Pancreas (tissue), 10 donors: ENCODE measurements at places on chromosomes 13 and 19. TPM values are rescaled to one million over a fixed set of nuclear protein-coding genes. Genes with fewer than 3 reads are reported as not detected.

- no peaks in the 10 kb centered on the region for H3K4me1 ChIP-seq
- no peak overlapping the region for H3K4me3 ChIP-seq
- H3K27me3 ChIP-seq, result no peaks in the 10 kb centered on the region
- H3K27ac ChIP-seq, result no peak overlapping the region
Observed at GRCh38 chr19:21698215-21698614, 69.2 kb downstream of the ZNF100 start.

DNA sequence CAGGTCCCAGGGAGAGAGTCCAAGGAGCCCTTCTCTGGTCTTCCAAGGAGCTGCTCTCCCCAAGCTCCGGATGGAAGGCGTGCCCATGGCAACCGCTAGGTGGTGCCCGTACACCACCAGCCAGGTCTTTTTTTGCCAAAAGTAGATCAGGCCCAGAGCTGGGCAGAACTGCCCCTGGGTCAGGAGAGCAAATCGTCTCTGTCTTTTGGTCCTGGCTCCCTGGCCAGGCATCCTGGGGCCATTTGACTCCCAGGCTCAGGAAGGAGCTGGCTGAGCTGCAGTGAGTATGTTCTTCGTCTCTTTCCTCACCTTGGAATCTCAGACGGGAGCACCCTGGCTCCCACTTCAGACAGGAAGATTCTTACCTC is 24.6 kb upstream of the BCL3 start:
- peak overlapping the region; percentile 30 for H3K4me3 ChIP-seq
- H3K27ac ChIP-seq, result peak overlapping the region; percentile 71
- no peaks in the 10 kb centered on the region for H3K36me3 ChIP-seq
- H3K4me1 ChIP-seq, result peaks cover 17% of the 10 kb centered on the region

DNA sequence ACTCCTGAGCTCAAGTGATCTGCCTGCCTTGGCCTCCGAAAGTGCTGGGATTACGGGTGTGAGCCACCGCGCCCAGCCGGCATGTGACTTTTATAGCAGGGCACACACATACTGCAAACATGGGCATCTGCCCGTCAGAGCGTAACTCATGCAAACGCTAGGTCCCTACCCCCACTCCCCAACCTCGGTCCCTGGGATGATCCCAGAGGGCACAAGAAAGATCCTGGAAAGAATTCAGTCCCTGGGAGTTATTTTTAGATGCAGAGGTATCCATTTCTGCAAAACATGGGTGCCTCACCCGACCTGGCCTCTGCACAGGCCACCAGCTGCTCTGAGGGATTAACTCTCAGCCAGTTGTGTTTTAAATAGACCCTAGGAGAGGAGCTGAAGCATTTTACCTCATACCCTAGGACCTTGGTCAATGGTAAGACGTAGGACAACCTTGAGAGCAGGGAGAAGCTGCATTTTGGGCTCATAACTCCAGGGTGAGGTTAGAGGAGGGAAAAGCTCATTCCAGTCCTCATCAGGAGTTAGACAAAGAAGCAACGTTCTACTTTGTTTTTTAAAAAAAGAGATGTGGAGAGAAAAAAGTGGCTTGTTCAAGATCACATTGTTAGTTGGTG is 10.8 kb downstream of the TMEM38A start:
- H3K27ac ChIP-seq, result no peak overlapping the region
- no peaks in the 10 kb centered on the region for H3K4me1 ChIP-seq
- no peak overlapping the region for H3K4me3 ChIP-seq
- no peaks in the 10 kb centered on the region for H3K27me3 ChIP-seq

DNA sequence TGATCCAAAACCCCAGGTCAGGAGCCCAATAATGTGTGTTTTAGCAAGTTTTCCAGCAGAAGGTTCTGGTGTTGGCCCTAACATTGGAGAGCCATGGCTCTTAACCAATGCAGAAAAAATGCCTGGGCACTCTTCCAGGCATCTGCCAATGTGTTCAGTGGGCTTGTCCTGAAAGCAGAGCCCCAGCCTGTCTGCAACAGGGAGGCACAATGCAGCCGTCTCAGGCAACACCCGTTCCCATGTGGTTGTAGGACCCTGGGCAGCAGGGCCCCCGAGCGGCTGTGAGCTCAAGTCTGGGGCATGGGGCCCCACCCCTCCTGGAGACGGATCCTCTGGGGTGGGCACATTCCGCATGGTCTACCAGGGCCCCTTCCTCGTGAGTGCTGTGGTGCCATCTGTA is 58.1 kb upstream of the SIAH3 start:
- DNase-seq, result no peak
- H3K36me3 ChIP-seq, result no peaks in the 10 kb centered on the region
- no peaks in the 10 kb centered on the region for H3K4me1 ChIP-seq
- H3K4me3 ChIP-seq, result no peak overlapping the region
- no peak overlapping the region for H3K27ac ChIP-seq

- no peaks in the 10 kb centered on the region for H3K27me3 ChIP-seq
- no peaks in the 10 kb centered on the region for H3K4me1 ChIP-seq
- H3K27ac ChIP-seq, result no peak overlapping the region
- no peak overlapping the region for H3K4me3 ChIP-seq
Observed at GRCh38 chr19:49470615-49470978, 3.4 kb upstream of the FLT3LG start.

- no peaks in the 10 kb centered on the region for H3K36me3 ChIP-seq
- no peak overlapping the region for H3K4me3 ChIP-seq
- H3K27me3 ChIP-seq, result no peaks in the 10 kb centered on the region
- no peak for DNase-seq
- H3K4me1 ChIP-seq, result peaks cover 23% of the 10 kb centered on the region
Observed at GRCh38 chr19:3102239-3103140, 8.3 kb downstream of the GNA11 start.

DNA sequence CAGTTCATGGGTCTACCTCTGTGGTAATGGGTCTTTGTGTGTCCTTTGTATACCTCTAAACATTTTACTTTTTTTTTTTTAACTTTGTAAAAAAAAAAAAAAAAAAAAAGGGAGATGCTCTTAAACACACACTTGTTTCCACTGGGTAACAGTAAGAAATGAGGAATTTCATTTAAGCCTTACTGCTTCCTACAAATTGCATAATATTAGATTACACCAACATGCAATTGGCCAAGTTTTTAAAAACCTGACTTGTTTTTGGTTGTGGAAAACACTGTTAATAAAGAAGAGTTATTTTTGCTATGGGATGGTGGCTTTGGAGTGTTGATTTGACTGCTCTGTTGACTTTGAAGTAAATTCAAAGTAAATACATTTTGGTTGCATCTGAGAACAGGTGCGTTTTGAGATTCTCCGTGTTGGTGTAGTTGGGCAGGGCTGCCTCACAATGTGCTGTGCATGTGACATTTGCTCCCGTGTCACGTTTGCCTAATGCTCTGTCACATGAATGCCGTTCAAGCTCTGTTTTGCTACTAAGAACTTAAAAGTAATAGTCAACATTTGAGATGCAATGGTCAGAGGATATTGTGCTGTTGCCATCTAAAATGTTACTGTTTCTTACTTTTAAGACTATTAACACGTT is 202.4 kb downstream of the LMO7 start:
- H3K27ac ChIP-seq, result no peak overlapping the region
- no peaks in the 10 kb centered on the region for H3K27me3 ChIP-seq
- H3K36me3 ChIP-seq, result peaks cover 33% of the 10 kb centered on the region
- no peak overlapping the region for H3K4me3 ChIP-seq

GRCh38 chr13:99132295-99132835 is 68.3 kb upstream of the UBAC2 start:
- H3K4me1 ChIP-seq, result no peaks in the 10 kb centered on the region
- no peaks in the 10 kb centered on the region for H3K27me3 ChIP-seq
- H3K27ac ChIP-seq, result no peak overlapping the region
- H3K4me3 ChIP-seq, result no peak overlapping the region

DNA sequence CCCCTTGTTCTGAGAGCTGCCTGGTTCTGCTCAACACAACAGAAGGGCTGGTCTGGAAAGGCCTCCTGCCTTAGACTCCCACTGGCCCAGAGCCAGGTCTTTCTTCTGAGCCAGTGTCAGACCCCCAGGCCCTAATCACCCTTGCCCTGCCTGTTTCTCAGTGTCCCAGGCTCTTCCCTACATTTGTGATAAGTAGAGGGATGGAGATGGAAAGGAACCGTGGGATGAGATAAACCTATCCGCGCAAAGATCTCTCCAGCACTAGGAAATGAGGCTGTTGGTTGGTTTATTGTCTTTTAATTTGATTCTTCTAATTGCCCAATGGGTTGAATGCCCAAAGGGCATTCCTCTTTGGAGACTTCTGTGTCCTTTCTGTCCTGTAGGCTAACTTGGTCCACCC is 470.0 kb downstream of the TSHZ3 start:
- H3K27me3 ChIP-seq, result no peaks in the 10 kb centered on the region
- H3K36me3 ChIP-seq, result no peaks in the 10 kb centered on the region
- no peak overlapping the region for H3K27ac ChIP-seq

DNA sequence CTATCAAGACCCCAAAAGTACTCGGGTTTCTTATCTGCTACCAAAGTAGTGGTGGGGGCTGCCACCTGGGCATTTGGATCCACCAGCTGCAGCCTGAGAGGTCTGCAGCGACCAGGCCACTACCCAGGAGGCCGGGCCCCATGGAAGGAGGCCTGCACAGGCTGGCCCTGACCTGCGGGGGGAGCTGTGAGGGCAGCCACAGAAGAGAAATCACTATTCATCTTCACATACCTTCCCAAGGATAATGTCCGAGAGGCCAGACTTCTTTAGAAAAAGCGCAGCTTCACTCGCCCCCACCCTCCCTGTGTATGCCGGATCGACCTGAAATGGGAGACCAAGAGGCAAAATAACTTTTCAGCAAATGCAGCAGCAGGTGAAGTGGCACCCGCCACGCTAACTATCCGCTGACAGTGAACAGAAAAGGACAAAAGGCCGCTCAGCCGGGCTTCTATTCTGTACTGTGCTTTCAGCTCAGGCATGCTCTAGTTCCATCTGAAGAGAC is 30.1 kb downstream of the EPS15L1 start:
- H3K27ac ChIP-seq, result no peak overlapping the region
- H3K4me3 ChIP-seq, result no peak overlapping the region
- H3K27me3 ChIP-seq, result no peaks in the 10 kb centered on the region

- H3K4me1 ChIP-seq, result peaks cover 35% of the 10 kb centered on the region
- H3K27ac ChIP-seq, result no peak overlapping the region
- no peak overlapping the region for H3K4me3 ChIP-seq
- H3K36me3 ChIP-seq, result no peaks in the 10 kb centered on the region
- no peak for DNase-seq
Observed at GRCh38 chr13:38637576-38637975, 49.3 kb upstream of the FREM2 start.

- no peak for DNase-seq
- H3K4me1 ChIP-seq, result no peaks in the 10 kb centered on the region
- H3K27ac ChIP-seq, result no peak overlapping the region
- no peaks in the 10 kb centered on the region for H3K27me3 ChIP-seq
- H3K36me3 ChIP-seq, result no peaks in the 10 kb centered on the region
- no peak overlapping the region for H3K4me3 ChIP-seq
Observed at GRCh38 chr13:82878536-82878935, 1003.7 kb downstream of the SLITRK1 start.

Gene IZUMO2
- not detected for total RNA-seq

Gene ZNF345
- 2.1 TPM for total RNA-seq

Gene SIRT6
- 16.4 TPM for total RNA-seq

Gene SH2D3A
- 13.8 TPM for total RNA-seq

Gene UHRF1
- 1.7 TPM for total RNA-seq
